ENCODE measurements at places on chromosomes 5 and 9. TPM values are rescaled to one million over a fixed set of nuclear protein-coding genes. Genes with fewer than 3 reads are reported as not detected.

Gene SGCD
- not detected for total RNA-seq

- no peak for DNase-seq
Observed at GRCh38 chr9:83065233-83065632, 2.3 kb upstream of the RASEF start.

- no peak for DNase-seq
Observed at GRCh38 chr9:90890146-90890810, 88.7 kb downstream of the SYK start.

DNA sequence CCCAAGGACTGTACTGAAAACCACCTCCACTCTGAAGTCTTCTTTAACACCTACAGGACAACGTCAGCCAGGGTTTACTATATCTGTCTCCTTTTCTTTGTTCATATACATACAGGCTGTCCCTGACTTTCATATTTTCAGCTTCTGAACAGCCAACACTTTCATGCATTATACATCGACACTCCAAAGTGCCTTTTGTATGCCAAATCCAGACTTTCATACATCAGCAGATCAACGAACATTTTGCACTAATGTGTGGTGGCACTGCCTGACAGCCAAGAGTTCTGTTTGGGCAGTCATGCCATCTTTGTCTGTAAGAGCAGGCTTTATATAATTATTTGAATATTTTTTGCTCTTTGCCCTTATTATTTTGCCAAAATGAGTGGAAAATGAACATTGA lies 487.4 kb downstream of the CETN3 start:
- no peak for DNase-seq

GRCh38 chr5:56080375-56081052 lies 85.8 kb upstream of the IL6ST start:
- DNase-seq = no peak

Data from activated T-helper 2 cell treated with anti-CD3 and anti-CD28 coated beads, Interferon-gamma antibody, Interleukin-2, Interleukin-4, amounts not matched to agents 10 μg/mL and 5 μg/mL and 100 μg/mL, durations not matched to agents 14 hours and 24 hours and 36 hours (primary cell).